ENCODE measurements at places on chromosomes 12 and 14. TPM values are rescaled to one million over a fixed set of nuclear protein-coding genes. Genes with fewer than 3 reads are reported as not detected.

CLEC6A gene
- total RNA-seq = not detected

SLC10A1 gene
- not detected for total RNA-seq

ABCC9 gene
- total RNA-seq = 0.05 TPM

TOGARAM1 gene
- total RNA-seq = 6.1 TPM

SGPP1 gene
- total RNA-seq = 11.8 TPM

SYT1 gene
- total RNA-seq = 6.2 TPM

CCDC196 gene
- total RNA-seq = not detected

ACVRL1 gene
- 392 TPM for total RNA-seq

OAS2 gene
- total RNA-seq = 101 TPM

AICDA gene
- not detected for total RNA-seq

TPH2 gene
- total RNA-seq = not detected

KIF26A gene
- total RNA-seq = 9.4 TPM

TNS2 gene
- 34.9 TPM for total RNA-seq

KERA gene
- not detected for total RNA-seq

FAM181A gene
- not detected for total RNA-seq

AKAP5 gene
- 0.34 TPM for total RNA-seq
